ENCODE measurements at places on chromosomes 1 and 21.

DNA sequence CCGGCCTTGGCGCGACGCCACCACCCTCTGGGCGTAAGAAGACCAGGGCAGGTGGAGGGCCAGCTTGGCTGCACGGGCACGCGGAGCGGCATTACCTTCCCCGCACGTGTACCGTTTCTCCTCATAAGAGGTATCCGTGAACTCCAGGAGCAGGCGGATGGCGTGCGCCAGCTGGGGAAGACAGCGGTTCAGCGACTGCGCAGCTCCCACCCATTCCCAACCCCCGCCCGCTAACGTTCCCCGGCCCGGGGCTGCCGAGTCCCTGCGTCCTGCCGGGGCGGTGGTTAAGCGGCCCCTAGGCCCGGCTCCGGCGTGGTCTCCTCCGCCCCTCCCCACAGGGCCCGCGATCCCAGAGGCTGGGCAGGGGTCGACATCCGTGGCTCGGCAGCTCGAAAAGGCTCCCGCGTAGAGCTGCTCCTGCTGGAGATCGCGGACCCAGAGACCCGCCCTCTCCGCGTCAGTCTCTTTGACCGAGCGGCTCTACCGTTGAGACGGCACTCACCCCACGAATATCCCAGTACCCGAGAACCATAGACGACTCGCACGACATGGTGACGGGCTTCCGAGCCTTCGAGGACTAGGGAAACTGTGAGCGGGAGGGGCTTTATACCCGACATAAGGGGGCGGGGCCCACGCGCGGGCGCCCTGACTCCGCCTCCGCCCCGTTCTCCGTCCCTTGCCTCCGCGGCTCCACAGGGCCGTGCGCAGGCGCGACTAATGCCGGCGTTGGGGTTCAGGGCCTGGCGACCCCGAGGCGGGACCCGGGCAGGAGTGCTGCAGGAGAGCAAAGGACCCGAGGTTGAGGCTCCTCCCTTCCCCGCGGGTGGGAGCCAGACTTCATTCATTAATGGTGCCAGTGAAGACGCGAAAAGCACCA is 862 bp downstream of the GSTM3 start:
- DNase-seq = peak; percentile 84

DNA sequence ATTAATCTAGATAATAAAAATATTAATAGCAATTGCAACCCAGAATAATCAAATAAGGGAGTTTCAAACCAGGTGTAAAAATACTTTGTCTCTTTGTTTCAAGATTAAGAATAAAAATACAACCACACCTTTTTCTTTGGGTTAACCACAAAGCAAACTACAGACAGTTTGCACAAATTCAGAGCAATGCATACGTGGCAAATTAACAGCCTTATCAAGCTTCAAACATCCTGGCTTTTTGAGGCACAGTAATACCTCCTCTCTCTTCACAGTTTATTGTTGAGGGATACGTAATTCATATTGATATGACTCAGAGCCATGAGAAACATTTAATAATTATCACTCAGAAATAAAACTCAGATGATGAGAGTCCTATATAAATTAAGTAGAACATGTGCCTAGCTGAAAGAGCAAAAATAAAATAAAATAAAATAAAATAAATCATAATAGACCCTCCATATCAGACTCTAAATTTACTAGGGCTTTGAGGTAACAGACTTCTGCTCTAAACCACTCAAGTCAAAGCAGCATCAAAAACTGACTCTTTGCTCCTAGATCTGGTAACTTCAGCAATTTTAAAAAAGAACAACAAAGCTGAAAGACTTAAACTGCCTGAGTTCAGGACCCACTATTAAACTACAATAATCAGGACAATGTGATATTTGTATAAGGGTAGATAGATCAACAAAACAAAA is 11.4 kb downstream of the EDEM3 start:
- DNase-seq = no peak

DNA sequence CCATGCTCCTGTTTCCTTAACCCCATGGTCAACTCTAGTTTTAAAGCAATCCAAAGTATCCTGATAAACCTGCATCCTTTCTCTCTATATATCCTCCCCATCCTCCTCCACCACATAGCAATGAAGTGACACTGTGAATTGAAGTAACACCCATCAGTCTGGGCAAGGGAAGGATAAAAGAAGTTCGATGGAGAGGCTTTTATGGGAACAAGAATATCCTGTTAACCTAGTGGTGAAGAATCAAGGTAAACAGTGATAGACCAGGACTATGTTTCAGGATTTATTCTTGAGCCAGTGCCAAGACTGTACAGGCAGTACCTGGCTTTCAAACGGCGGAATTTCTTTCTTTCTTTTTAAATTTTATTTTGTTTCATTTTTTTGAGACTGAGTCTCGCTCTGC is 17.6 kb downstream of the RABIF start:
- no peak for DNase-seq

GRCh38 chr1:66231681-66232463 is 302.1 kb upstream of the SGIP1 start:
- no peak for DNase-seq

- no peak for DNase-seq
Measured at GRCh38 chr1:68770817-68771216, 273.9 kb upstream of the DEPDC1 start.

- no peak for DNase-seq
Measured at GRCh38 chr21:26761174-26761915, 83.9 kb downstream of the ADAMTS1 start.

DNA sequence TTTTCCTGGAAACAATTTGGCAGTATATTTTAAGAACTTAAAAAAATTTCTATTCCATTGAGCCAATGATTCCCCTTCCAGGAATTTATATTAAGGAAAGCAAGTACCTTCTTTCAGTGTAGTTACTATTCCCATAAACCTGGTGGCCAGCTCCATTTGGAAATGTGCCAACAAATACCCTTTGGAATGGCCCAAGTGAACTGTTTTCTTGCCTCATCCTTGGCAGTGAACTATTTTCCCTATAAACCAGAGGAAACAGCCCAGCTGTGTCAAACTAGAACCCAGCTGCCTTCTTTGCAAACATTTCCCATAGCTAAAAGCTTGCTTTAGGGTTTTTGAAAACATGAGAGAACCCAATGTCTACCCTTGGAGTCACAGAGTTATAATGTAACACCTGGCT is 496.9 kb downstream of the NEGR1 start:
- no peak for DNase-seq

DNA sequence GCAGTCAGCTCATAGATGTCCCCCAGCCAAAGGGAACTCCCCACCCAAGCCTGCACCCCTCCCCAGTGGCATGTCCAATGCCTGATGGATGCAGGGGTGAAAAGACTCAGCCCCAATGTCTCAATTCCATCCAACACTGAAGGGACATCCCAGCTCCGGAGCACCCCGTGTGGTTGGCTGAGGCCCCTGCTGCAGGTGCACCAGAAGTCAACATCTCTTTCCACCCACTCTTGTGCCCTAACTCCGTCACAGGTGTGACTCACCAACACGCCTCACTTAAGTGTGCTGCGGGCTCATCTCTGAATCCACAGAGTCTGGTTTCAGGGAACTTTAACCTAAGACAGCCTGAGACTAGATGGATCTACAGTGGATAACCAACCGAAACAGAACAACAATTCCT is 40.9 kb upstream of the ZBTB18 start:
- peak; percentile 24 for DNase-seq

Measured in activated CD4-positive, alpha-beta T cell treated with anti-CD3 and anti-CD28 coated beads, Interleukin-2, amount 50 U/mL, for 4 hours (primary cell).